ENCODE measurements at places on chromosomes 3 and 15.
A peak's percentile ranks its signal among the peaks of the same experiment; 100 is the strongest.

DNA sequence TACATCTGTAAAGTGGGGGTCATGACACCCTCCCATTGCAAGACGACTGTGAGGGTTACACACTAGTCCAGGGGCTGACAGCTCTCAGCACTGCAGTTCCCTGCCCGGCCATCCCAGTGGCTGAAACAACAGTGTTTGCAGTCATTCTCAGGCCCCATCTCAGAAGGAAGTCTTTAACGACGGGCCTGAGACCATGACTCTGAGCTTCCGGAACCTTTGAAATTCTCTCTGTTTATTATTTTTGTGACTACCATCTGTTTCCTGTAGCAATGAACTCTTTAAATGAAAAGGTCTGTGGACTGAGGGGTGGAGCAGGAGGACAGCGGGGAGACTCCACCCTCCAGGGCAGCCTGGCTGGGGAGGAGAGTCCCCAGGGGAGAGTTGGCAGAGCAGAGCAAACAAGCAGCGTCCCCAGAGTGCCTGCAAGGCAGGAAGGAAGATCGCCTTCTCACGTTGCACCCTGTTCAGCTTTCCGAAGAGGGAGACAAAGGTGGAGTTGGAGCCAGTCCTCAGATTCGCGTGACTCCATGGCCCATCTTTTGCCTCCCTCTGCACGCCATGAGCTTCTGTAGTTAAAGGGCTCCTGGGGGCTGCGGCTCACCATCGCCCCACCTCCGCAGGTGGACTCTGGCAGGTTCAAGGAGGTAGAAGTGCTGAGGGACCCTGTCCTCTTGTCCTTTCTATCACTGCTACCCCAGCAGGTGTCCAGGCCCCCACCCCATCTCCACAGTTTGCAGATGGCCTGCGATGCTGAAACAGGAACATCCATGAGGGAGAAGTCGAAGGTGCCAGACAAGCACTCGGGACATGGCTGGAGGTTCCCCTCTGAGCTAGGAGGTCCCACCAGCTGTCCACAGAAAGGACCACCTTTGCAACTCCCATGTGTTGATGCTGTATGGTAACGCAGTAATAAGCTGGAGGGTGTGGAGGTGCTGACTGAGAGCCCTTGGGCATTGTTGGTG, 525.8 kb upstream of the PROK2 start:
- DNase-seq, result peak; percentile 54

DNA sequence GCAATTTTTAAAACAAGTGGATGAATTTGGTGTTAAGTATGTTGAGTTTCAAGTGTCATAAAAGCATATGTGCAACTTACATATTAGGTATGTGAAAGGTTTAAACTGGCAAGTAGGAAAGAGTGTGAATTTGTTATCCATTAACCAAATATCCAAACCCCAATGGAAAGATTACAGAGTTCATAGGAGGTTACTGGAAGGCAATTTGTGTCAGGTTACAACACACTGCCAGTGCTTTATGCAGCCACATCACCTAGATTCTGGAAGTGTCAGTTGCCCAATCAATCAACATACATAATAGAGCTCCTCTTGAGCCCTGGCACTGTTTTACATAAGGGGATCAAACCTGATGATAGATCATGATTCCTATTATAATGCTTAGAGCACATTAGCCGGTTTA, 261.0 kb downstream of the ROBO1 start:
- no peak for DNase-seq

DNA sequence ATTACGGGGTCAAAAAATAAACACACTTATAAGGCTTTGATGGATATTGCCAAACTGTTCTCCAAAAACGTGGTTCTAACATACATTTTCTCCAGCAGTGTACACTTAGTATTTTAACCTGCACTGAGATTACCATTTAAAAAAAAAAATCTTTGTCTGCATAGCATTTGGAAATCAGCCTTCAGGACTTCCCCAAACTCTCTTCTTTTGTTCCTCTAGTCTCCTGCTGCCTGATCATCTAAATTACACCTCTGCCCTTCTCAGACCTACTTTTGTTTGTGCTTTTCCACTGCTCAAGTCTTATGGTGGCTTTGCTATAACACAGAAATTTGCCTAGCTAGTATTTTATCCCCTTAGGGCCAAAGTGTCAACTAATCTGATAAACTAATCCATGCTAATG, 3.8 kb downstream of the NCEH1 start:
- DNase-seq, result no peak

DNA sequence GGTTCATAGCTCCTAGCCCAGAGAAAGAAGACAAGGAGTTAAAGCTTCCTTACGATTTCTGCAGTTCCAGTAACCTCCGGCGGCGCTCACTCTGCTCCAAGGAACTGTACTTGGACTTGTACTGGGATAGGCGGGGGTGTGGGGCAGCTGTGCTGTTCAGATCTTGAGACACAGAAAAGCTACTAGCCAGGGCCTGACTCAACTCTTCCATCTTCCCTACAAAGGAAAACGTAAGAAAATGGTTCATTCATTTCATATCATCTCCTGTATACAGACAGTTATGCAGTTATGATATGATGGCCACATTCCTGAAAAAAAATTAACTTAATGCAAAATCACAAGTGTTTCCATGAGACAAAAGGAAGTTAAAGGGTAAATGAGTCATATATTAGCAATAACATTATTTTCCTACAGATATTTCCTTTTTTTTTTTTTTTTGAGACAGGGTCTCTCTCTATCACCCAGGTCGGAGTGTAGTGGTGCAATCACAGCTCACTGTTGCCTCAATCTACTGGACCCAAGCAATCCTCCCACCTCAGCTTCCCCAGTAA, 4.6 kb downstream of the SNUPN start:
- DNase-seq, result no peak

- peak; percentile 92 for DNase-seq
Measured at GRCh38 chr15:31326875-31327668, 437 bp downstream of the KLF13 start.
